Epithelial cell of alveolus of lung (primary cell): ENCODE measurements at places on chromosomes 5 and 9. TPM values are rescaled to one million over a fixed set of nuclear protein-coding genes. Genes with fewer than 3 reads are reported as not detected.

Gene ST8SIA4
- 3.1 and 4.1 TPM in 2 replicates for total RNA-seq

Gene GPX8
- total RNA-seq: 114 and 119 TPM in 2 replicates

Gene C1QTNF2
- total RNA-seq: 0.32 and 0.39 TPM in 2 replicates

Gene MACROH2A1
- total RNA-seq: 170 TPM in 2 replicates

Gene CYSRT1
- under 0.01 and 1.9 TPM in 2 replicates for total RNA-seq

Gene MEIKIN
- not detected in 2 replicates for total RNA-seq

Gene OR2V2
- total RNA-seq: not detected in 2 replicates

Gene NTRK2
- total RNA-seq: not detected in 2 replicates

Gene PTPRD
- total RNA-seq: 4.8 and 65.2 TPM in 2 replicates

Gene SOWAHA
- 0.16 TPM in 1 of 2 replicates, not detected in the other for total RNA-seq

Gene CETN3
- 12.2 and 17.8 TPM in 2 replicates for total RNA-seq

Gene PCDH1
- total RNA-seq: 1.4 and 7.4 TPM in 2 replicates

Gene FGFR4
- total RNA-seq: 7.2 and 198 TPM in 2 replicates

Gene PCSK5
- total RNA-seq: 5.6 and 6.7 TPM in 2 replicates

Gene ABO
- not detected in 2 replicates for total RNA-seq

Gene PCDHA9
- total RNA-seq: under 0.01 TPM in 1 of 2 replicates, not detected in the other

Gene VCAN
- total RNA-seq: 261 and 757 TPM in 2 replicates

Gene EPB41L4A
- 0.32 and 1.6 TPM in 2 replicates for total RNA-seq

Gene ADAMTSL1
- 1.0 and 17.2 TPM in 2 replicates for total RNA-seq

Gene ORM2
- not detected in 2 replicates for total RNA-seq

Gene GSN
- total RNA-seq: 261 and 380 TPM in 2 replicates

Gene KIF4B
- total RNA-seq: 0.08 and 0.13 TPM in 2 replicates

Gene SLCO6A1
- not detected in 2 replicates for total RNA-seq

Gene GPSM1
- 53.4 and 71.6 TPM in 2 replicates for total RNA-seq

Gene CER1
- total RNA-seq: not detected in 2 replicates

Gene UBAC1
- 32.8 and 39.0 TPM in 2 replicates for total RNA-seq

Gene RNF224
- total RNA-seq: not detected in 2 replicates

Gene ENTPD2
- 0.72 TPM in 1 of 2 replicates, not detected in the other for total RNA-seq

Gene GFI1B
- total RNA-seq: not detected in 2 replicates

Gene NINJ1
- total RNA-seq: 54.1 and 68.3 TPM in 2 replicates

Gene OTP
- 0.24 TPM in 1 of 2 replicates, not detected in the other for total RNA-seq

Gene SOHLH1
- not detected in 2 replicates for total RNA-seq

Gene SPACA9
- total RNA-seq: 3.2 and 14.8 TPM in 2 replicates
